RWPE1 (cell line): ENCODE measurements at places on chromosomes 1 and 21.

- no peak for DNase-seq
These were observed 38.5 kb upstream of the SGIP1 start for GRCh38 chr1:66495495-66495894.

- DNase-seq, result no peak
These were observed 36.0 kb upstream of the SCMH1 start for GRCh38 chr1:41278076-41278475.

- no peak for DNase-seq
These were observed 52.5 kb upstream of the ID3 start for GRCh38 chr1:23611601-23612327.

DNA sequence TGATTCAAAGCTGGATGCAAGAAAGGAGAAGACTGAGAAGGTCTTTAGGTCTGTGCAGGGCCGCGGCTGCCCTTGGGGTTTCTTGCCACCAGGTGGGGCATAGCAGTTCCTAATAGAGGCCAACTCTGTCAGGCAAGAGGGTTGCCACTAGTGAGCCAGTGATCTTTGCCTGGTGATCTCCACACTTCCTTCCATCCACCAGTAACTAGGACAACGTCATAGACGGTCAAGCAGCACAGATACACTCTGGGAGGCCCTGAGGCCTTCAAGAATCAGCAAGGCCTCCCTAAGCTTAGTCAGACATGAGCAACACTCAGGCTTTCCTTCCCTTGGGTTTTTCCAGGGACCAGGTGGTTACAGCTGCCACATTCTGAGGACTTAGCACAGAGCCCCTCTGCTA lies 32.9 kb upstream of the ATP2B4 start:
- no peak for DNase-seq

GRCh38 chr21:35400233-35400939 lies 351.3 kb upstream of the RUNX1 start:
- peak; percentile 62 for DNase-seq

DNA sequence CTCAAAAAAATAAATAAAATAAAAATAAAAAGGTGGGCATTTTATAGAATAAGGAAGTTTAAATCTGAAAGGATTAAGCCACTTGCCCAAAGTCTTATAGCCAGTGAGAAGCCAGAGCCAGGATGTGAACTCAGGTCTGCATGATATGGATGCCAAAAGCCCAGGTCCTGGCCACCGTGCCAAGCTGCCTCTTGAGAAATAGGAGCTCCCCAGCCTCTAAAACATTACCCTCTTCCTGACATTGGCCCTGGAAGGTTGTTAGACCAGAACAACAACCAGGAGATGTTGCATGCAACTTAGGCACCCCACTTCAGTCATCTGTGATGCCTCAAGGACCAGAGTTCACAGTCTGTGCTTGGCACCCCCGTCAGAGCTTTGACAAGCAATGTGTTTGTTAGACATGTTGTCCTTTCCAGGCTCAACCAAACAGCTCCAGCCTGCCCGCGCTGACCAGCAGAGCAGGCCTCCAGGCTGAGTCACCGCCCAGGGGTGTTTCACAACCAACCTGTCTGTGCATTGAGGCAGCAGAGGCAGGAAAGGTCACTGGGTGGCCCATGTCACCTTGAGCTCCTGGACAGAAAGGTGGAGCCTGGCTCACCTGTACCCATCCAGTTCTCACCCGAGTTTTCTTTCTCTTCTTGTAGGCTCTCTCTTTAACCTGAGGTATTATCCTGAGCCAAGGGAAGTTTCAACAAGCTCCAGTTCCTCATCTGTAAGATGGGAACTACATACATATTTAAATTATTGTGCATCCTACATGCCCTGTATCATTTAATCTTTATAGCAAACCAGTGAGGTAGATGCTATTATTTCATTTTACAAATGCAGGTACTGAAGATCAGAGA lies 14.9 kb upstream of the MED18 start:
- DNase-seq, result peak; percentile 60

DNA sequence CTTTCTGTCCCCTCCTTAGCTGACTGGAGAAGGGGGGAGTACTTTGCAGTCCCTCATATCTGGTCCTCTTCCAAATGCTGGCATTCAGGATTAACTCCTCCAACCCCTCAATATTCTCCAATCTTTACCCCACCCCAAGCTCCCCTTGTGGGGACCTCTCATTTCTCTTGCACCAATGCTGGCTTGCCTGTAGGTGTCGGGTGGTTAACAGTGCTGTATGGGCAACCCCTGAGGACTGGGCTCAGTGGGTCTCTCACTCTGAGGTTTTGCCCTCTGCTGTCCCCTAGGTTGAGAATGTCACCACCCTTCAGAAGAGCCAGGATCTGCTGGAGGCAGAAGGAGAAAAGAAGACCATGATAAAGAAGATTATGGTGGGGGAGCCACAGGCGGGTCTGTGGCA lies 27.0 kb downstream of the MROH7 start:
- no peak for DNase-seq

GRCh38 chr1:38045401-38046332 lies 926 bp downstream of the POU3F1 start:
- no peak for DNase-seq

DNA sequence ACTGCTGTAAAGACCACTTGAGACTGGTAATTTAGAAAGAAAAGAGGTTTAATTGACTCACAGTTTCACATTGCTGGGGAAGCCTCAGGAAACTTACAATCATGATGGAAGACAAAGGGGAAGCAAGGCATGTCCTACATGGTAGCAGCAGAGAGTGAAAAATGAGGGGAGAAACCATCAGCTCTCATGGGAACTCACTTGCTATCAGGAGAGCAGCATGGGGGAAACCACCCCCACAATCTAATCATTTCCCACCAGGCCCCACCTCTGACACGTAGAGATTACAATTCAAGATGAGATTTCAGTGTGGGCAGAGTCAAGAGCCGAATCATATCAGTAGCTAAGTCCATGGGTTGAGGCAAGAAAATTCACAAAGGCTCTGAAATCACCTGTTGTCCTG lies 23.8 kb upstream of the LYPD8 start:
- no peak for DNase-seq

- no peak for DNase-seq
These were observed 74.4 kb downstream of the HMCN1 start for GRCh38 chr1:185808631-185809030.

GRCh38 chr1:233281711-233282581 lies 13.6 kb downstream of the PCNX2 start:
- DNase-seq, result no peak

GRCh38 chr1:196136396-196136795 lies 471.8 kb downstream of the KCNT2 start:
- DNase-seq, result peak; percentile 34

GRCh38 chr1:32957017-32957416 lies 7.6 kb downstream of the RNF19B start:
- no peak for DNase-seq
